Sciatic nerve (tissue), 2 donors: ENCODE measurements at places on chromosomes 6 and 20.

DNA sequence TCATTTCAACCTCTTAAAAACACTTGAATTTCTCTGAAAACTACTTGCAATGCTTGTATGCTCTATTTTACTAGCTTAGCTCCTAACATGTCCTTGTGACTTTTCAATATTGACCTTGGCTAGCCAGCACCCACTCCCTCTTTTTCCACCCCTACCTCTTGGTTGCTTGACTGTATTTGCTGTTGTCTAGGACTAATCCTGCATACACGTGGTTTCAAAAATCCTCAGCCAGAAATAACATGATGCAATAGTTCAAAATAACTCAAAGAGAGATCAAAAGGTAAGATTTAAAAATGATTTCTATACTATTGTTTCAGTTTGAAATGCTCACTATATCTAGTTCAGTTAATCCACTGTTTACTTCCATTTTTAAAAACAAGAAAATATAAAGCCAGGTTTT, 102.3 kb upstream of the TBX18 start:
- no peak for DNase-seq

- DNase-seq = no peak
Measured at GRCh38 chr20:46190478-46191167, 72.5 kb downstream of the CD40 start.

DNA sequence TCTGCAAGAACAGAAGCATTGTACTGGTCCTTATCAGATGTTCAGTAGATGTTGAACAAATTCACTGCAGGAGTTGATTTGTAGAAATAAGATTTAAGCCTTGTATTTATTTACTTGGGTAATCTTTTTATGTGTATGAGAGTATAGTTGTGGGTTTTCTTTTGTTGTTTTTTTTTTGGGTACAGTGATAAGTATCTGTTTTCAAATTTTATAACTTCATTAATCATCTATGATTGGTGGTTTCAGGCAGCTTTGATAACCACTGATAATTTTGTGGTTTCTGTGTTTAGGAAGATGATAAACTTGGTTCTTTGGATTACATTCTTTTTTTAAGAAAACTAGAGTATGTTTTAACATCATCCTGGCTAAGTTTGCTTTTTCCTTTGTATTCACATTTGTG, 2.8 kb downstream of the AFDN start:
- DNase-seq = no peak

DNA sequence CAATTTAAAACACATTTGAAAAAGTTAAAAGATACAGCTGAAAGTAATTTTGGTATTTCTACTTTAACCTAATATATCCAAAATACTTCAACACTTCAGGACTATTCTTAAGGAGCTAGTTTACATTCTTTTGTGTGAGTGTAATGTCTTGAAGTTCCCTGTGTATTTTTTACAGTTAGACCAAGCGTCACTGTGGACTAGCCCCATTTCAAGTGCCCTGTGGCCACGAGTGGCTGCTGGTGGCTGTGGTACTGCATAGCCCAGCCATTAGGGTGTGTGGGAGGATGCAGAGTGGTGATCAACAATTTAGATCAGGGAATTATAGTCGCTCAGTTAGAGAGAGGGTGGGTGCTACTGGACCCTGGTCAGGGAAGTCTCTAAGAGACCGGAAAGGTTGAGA, 869 bp upstream of the CST5 start:
- DNase-seq = no peak

DNA sequence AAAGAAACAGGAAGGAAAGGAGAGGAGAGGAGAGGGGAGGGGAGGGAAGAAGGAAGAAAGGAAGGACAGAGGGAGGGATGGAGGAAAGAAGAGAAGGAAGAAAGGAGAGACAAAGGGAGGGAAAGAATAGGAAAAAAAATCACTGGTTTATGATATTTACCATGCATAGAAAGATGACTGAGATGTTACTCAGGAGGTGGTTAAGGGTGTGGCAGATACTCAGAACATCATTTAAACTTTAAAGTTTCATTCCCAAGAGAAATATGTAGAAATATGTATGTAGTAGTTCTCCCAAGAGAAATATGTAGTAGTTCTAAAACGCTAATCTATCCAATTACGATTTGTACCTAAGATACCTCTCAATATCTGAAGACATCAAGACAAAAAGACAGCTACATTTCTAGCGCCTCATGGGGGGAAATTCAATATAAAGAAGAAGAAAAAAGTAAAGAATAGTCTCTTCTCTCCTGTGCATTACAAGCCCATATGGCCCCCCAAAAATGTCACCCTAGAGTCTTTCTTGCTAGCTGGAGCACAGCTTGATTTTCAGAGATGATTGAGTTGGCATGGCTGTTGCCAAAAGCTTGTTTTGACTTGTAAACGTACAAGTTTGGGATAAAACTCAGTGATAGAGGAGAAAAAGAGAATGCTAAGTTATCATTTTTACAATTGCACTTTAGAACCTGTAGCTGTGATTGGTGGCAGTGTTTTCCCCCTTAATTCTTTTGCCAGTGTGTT, 539.2 kb downstream of the CDH26 start:
- no peak for DNase-seq

- peak; percentile 55 for DNase-seq
Measured at GRCh38 chr6:16326971-16327776, 88.8 kb downstream of the GMPR start.

DNA sequence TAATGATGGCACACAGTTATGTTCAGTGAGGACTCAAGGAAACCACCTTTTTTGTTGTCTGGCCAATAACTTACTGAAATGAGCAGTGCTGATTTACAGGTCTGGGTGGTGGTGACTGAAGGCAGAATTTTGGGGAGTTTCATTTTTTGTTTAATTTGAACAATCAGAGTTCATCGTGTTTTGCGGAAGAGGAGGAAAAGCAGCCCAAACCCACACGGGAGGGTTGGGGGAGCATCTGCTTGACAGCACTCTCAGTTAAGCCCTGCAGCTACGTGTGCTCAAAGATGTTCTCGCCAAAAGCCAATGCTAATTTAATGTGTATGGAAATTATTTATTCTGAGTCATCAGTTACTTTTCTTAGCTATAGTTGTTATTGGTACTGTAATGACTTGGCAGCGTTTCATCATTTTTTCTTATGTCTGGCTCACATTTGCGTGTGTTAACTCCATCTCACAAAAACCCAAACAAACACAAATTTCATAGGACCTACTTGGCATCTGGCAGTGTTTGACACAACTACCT, 89.2 kb downstream of the UST start:
- no peak for DNase-seq

- DNase-seq = no peak
Measured at GRCh38 chr6:169451065-169451838, 197.6 kb upstream of the THBS2 start.

DNA sequence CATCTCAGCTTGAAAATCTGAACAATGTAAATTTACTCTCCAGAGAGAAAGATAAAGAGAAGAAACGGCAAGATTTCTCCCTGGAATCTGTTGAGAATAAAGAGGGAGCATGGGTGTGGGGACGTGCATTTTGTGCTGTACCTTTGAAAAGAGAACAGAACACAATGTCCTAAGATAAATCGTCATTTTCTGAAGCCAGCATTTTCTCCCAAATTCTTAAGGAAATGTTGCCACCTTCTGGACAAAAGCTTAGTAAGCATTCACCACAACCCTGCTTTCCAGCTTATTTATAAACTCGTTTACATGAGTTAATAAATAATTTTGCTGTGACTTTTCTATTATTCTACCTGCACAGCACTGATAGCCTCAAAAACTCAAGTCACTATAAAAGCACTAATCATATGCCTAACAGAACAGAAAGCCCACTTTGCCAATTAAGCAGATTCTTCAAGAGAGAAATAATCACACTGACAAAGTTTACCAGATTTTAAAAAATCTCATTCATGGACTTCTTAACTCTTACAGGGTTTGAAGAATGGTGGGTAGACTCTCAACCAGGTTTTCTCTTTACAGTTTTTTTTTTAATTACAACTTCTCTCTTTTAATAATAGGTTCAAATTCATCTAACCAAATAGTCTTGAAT, 155.8 kb downstream of the MBOAT1 start:
- no peak for DNase-seq

DNA sequence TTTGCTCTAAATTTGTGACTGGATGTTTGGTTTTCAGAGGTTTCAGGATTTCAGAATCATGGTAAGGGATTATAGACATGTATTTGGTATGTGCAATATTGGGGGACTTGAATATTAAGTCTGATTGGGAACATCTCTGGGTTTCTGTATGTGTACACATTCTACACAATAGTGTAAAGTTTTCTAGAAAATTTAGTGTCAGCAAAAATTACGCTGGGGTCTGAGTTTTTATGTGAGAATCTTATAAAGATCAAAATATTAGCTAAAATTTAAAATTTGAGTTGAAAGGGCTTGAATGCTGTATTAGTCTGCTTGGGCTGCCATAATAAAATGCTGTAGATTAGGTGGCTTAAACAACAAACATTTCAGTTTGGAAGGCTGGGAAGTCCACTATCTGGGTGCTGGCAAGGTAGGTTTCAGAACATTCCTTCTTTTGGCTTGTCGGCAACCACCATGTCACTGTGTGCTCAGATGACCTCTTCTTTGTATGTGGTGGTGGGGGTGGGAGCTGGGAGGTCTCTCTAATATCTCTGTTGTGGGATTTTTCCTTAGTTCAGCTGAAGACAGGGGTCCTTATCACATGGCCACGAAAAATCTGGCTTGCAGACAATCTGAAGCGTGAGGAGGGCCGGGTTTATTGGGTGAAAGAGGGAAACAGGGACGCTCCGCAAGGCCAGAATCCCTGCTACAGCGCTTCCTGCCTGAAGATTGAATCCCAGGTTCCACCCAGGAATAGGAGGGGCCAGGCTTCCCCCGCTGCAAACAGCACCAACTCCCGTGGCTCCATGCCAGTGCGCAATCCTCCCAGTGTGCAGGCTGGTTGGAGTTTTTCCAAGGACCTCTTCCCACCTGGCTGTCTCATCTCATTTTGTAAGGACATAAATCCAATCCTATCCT, 299.7 kb downstream of the PLCB1 start:
- DNase-seq = peak; percentile 73

GRCh38 chr6:113767985-113768384, 89.2 kb upstream of the MARCKS start:
- no peak for DNase-seq

DNA sequence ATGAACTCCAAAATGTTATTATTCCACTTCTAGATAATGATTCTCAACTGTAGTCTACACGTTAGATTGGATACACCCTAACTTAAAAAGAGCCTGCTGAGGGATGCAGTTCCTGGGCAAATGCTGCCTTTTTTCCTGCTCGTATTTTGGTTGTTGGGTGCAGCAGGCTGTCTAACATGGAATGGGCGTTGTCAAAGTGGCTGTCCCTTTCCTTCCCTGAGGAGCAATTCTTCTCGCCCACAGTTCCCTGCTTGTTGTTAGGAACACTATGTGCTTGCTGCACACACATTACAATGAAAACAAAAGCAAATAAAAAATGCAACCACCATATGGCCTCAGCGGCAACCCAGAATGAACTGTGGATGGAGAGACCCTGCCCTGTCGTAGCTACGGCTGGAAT, 1.7 kb upstream of the ADGRF5 start:
- no peak for DNase-seq

DNA sequence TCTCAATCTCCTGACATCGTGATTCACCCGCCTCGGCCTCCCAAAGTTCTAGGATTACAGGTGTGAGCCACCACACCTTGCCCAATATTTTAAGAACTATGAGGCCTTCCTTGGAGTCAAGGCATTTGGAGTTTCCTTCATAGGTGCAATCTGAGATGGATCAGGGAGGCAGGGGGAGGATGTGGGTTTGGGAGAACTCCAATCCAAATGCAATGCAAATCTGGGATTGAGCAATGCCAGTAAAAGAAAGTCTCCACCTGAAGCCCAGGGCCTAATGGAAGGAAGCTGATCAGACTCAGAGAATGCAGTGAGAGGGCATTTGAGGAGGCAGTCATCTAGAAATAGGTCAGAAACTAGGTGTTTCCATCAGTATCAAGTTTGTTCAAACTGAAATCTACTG, 21.2 kb downstream of the RSPH3 start:
- DNase-seq = no peak

- no peak for DNase-seq
Measured at GRCh38 chr20:48557380-48557779, 270.4 kb downstream of the PREX1 start.

DNA sequence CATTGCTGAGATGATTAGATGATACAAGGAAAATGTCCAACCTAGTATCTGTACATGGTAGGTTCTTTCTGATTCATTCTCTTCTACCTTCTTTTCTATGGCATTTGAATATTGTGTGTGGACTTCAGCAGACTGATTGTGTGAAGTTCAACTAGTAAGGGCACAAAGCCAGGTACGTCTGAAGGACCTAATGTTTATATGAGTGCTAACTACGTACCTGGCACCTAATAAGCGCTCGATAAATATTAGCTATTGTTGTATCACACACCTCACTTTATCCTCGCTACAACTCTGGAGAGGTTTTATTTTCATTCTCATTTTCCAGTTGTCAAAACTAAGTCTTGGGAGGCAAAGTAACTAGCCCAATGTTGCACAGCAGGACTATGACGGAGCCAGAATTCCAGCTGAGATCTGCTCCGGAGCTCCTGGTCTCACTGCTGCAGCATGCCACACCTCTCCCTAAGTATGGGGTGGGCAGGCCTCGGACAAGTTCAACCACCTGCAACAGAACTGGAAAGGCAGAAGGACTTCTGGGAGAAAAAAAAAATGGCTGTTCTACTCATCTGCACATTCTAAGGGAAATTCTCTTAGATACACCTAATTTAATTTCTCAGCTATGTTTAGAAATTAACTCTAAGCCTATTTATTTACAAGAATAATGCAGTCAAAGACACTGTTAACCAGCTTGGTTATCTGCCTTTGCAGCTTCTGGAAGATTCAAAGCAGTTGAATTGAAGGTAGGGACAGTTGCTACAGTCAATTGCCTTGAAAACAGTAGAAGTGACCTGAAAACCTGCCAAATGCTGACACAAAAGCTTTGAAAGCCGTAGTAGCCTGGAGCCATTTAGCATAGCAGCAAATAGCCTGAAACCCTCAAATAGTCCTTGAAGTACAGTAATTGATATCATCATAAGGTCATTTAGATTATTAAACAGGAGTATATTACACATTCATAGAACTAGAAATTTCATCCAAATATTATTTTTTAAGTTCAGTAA, 165.0 kb downstream of the PDE7B start:
- no peak for DNase-seq

DNA sequence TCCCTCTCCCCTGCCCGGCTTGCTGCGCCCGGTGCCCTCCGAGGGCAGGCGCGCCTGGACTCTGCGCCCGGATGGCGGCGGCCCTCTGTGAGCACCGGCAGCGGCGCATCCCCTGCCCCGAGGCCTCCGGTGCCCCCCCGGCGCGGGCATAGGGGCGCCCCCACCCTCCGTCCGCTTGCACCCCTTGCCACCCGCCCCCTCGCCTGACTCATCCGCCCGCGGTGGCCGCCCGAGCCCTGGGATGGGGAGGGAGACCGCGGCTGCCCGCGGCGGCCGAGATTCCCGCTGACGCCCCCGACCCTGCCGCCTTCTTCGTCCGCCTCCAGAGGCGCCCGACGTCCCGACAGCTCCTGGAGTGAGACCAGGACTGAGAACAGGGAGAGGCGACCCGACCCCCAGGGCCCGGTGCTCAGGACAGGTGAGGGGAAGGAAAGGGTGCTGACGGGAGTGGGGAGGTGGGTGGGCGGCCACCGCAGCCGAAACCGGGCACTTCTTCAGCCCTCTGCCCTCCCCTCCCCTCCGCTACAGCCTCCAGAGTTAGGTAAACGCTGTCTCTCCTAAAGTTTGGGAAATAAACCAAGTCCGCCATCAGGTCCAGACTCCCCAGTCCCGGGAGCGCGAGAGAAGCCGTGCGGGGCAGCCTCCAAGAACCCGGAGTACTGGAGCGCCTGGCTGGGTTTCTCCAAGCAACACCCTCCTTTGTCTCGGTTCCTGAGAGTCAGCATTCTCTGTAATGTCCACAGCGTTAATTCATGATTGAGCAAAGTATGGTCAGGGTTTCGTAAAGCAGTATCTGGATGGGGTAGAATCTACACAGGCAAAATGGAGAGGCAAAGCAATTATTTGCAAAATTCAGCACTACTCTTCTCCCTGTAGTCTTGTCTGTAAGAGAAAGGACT, 539 bp downstream of the TMEM200A start:
- DNase-seq = peak; percentile 65
